ENCODE measurements at places on chromosomes 2 and 18.

DNA sequence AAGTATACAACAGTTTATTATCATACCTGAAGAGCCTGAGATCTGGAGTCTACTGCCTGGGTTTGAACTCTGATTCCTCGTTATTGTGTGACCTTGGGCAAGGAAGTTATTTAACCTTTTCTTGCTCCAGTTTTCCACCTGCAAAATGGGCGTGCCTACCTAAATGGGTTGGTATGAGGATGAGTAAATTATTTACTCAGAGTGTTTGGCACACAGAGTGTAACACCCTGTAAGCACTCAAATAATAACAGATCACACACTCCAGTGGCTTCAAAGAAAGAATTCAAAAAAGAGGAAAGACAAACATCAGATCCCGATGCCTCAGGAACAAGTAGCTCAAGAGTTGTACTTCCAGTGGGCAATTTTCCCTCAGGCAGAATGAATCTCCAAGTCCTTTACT, 2.4 kb downstream of the SRD5A2 start:
- DNase-seq: no peak

DNA sequence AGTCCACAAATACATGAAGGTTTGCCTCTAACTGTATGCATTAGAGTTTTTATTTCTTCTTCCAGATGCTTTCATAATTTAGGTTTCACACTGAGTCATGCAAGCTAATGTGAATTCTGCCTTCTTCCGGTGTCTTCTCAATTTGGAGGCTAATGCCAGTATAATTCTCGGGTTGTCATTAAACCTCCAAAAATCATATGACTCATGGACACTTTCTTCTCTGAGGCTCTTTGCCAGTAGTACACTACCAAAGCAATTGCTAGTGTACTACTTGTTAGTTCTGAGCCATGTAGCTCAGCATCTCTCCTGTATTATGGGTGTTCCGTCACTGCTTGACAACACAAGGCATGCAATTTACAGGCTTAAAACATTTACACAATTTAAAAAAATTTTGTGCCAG, 137.1 kb downstream of the VWC2L start:
- DNase-seq: peak; percentile 18

GRCh38 chr2:237876061-237876526, 16.7 kb downstream of the RAMP1 start:
- no peak for DNase-seq

- no peak for DNase-seq
Measured at GRCh38 chr2:159506764-159507440, 109.4 kb downstream of the BAZ2B start.

DNA sequence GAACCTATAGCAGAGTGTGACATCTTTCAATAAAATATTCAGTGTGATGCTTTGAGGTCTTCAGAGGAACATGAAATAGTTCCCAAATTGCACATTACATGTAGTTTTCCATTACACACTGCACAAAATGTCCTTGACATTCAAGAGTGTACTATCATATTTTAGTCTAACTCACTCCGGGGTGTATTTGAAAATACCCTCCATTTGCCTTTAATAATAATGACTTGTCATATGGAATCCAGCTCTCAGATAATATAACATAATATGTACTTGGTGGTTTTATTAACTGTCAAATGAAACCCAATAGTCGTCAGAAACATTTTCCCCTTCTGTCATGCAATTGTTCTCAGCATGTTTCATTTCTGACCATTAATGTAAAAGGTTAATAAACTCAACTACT, 176.7 kb upstream of the CDH19 start:
- no peak for DNase-seq

DNA sequence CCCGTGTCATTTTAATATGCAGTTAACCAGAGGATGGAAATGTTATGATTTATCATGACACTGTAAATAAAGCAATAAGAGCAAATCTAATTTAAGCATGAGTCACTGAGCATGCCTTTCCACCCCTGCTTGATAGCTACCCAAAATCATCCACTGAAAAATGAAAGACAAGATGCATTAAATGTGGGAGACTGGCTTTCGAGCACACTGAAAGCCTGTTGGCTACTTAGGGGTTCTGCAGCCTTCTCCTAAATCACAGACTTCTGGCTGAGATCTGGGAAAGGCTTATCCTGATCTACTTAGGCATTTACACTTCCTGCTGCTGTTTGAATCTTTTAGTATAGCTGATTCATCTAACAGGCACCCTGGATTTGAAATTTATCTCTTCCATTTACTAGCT, 778.3 kb upstream of the CDH7 start:
- DNase-seq: peak; percentile 73

DNA sequence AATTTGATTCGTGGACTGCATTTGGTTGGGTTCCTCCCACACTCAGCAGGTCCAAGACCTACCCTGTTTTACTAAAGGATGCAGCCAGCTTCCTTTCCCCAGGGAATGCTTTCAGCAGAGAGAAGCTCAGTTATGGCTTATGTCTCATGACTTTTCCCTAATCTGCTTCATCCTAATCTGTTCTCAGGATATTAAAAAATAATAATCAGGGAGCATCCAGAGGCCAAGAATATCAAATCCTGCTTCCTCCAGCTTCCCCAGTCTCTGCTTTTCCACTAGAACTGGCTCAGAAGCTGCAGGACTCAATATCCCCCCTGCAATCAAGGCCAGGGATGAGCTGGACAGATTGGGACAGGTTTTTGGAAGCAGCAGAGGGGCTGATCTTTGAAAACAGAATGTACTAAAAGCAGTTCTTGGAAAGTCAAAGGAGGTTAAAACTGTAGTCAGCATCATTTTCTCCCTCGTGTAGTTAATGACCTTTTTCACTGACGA, 326.9 kb upstream of the TNP1 start:
- no peak for DNase-seq

DNA sequence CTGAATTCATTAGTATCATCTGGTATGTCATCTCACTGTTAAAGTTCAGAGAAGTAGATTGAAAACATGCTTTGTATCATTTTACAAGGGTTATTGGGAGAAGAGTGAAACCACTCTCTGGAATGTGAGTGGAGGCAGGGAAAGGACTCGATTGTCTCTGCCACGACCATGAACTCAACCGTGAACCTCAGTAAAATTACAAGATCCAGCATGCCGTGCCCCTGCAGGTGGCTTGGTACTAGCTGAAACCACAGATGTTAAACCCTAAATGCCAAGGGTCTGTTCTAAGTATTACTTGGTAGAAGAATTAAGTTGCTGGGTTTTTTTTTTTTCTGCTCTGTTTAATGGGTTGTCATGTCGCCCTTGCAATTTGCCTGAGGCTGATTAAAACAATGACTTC, 197.2 kb downstream of the MYO3B start:
- DNase-seq: no peak

DNA sequence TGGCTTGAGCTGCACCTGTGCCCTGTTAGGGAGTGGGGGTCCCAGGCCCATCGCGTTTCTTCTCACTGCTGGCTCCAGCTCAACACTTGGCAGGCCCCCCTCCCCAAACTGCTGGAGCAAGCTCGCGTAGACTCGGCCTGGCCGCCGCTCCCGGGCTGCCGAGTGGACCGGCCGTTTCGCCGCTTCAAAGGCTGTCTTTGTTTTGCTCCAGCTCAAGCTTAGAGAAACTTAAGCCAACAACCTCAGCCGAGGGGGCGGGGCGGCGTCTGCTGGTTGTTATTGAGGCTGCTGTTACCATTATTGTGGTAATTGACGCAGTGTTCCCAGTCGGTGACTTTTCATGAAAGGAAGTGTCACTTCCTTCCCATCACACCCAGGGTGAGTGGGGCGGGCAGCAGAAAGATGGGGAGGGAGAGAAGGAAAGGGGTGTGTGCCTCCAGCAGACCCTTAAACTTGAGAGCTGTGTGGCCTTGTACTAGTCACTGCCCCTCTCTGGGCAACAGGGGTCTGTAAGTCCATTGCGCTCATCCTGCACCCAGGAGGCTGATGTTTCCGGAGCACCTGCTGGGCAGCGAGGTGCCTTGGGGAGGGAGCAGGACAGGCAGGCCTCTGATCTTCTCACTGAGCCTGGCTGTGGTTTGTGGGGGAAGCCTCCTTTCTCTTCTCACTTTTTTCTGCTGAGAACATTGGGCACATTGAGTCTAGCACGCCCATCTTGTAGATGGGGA, 2.1 kb downstream of the ARID5A start:
- no peak for DNase-seq

GRCh38 chr2:230042195-230042594, 26.5 kb downstream of the SLC16A14 start:
- DNase-seq: no peak

DNA sequence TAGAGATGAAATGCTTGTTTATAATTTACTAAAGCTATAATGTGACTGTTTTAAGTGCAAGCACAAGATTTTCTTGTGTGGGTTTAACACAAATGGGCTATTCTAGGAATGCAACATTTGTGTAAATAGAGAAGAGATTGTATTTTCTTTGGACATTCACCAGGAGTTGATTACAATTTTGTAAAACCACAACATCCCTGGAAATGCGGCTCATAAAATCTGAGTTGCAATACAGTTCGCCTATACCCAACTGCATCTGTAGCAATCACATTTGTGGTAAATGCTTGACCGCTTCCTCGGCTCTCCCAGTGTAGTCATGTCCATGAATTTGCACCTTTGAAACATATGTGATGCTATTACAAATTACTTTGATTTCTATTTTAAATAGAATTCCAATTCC, 348.7 kb upstream of the CDH20 start:
- peak; percentile 87 for DNase-seq

- no peak for DNase-seq
Measured at GRCh38 chr2:177183860-177184259, 28.7 kb upstream of the HNRNPA3 start.

DNA sequence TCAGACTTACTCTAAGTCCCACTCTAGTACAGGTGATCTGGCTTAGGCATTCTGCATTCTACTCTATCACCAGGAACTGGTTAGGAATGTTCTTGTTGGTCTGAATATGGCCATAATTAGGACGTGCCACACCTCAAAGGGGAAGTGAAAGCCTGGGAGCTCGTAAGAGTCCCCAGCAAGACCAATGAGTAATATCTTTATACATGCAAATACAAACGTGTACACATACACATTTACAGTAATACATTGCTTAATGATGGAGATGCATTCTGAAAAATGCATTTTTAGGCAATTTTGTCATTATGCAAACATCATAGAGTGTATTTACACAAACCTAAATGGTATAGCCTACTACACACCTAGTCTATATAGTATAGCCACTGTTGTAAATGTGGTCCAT, 19.5 kb upstream of the ERCC3 start:
- DNase-seq: no peak

DNA sequence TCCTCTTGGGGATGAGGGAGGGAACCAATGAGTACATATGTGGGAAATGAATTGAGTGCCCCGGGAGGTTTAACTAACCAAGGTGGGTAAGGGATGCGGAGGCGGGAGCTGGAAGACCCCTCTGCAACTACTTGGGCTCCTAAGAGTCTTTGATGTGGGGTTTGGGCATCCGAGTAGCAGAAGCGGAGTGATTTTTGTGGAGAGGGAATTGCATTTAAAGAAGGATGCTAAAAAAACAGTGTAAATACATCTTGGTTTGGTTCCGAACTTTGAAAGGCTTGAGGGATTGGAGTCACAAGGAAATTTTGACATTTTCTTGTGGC, 215.7 kb downstream of the MCFD2 start:
- no peak for DNase-seq

GRCh38 chr2:216752855-216753505, 57.6 kb upstream of the IGFBP5 start:
- DNase-seq: no peak

DNA sequence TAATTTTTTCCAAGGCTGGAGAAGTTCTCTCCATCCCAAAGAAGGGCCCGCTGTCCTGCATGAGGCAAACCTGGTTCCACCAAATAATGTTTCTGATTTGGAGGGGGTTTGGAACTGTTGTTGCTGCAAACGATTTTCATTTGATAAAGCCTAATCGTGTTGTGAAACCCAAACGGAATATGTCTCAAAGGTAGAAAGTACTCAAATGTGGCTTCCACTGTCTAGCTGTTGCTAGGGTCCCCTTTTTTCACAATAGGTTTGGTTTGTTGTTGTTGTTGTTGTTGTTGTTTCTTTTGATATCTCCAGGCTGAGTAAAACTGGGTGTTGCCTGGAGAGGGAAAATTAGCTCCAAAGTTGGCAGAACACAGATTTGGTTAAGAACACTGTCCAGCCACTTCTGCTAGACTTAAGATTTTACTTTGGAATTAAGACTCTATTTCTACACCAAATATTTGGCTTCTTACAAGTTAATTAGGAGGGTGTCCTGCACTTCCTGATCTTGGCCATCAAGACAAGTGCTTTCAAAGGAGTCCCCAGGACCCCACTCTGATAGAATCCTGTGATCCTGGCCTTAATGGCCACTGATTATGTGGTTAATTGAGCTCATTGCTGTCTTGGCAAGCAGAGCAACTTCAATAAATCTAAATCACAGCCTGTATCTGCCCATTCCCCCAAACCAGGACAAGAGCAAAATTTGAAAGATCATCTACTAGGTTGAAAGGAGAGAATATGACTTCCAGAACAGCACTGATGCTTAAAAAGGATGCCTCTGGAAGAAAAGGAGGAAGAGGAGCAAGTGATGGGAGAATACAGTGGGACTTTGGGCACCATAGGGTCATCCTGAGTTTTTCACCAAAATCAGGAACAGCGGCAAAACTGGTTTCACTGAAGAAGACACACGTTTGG, 3.3 kb upstream of the HOXD13 start:
- DNase-seq: no peak

- DNase-seq: no peak
Measured at GRCh38 chr2:70062270-70062669, 25.0 kb upstream of the PCBP1 start.

DNA sequence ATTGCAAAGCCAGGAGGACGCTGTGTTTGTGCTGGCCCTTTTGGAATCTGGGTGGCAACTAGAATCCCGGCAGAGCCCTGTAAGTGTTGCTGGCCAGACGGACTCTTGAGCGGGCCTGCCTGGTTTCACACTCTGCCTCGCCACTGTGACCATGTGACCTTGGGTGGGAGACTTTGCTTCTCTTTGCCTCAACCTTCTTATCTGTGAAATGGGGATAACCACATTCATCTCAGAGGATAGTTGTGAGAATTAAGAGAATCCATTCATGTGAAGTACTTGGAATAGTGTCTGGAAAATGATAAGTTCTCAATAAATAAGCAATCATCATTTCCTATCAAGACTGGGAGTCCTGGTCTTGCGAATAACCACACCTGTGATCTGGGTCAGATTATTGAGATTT, 105.6 kb downstream of the LIPG start:
- no peak for DNase-seq

- DNase-seq: peak; percentile 80
Measured at GRCh38 chr2:181036848-181037603, 56.6 kb downstream of the UBE2E3 start.

DNA sequence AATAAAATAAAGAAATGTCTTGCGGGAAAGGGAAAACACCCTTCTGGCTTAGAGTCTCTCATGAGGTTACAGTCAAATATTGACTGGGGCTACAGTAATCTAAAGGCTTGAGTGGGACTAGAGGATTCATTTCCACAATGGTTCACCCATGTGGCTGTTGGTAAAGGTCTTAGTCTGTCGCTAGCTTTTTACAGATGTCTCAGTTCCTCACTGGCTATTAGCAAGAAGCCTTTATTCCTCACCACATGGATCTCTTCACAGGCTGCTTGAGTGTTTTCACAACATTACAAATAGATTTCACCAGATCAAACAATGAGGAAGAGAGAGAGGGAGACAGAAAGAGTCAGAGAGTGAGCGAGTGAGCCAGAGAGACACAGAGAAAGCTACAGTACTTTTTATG, 8.3 kb upstream of the ZC3H15 start:
- DNase-seq: no peak

GRCh38 chr18:21741562-21742314, 1.1 kb downstream of the MIB1 start:
- DNase-seq: peak; percentile 4

All from fibroblast of skin of abdomen (primary cell).